ENCODE measurements at places on chromosomes 1 and 21. TPM values are rescaled to one million over a fixed set of nuclear protein-coding genes. Genes with fewer than 3 reads are reported as not detected.

Gene CITED4
- 3.1 TPM for total RNA-seq

Gene DNAJC6
- 2.5 TPM for total RNA-seq

Gene IVL
- total RNA-seq, result not detected

Gene PTCH2
- 1.4 TPM for total RNA-seq

Gene TDRD10
- not detected for total RNA-seq

Gene LCE2B
- total RNA-seq, result not detected

Gene HIVEP3
- 107 TPM for total RNA-seq

DNA sequence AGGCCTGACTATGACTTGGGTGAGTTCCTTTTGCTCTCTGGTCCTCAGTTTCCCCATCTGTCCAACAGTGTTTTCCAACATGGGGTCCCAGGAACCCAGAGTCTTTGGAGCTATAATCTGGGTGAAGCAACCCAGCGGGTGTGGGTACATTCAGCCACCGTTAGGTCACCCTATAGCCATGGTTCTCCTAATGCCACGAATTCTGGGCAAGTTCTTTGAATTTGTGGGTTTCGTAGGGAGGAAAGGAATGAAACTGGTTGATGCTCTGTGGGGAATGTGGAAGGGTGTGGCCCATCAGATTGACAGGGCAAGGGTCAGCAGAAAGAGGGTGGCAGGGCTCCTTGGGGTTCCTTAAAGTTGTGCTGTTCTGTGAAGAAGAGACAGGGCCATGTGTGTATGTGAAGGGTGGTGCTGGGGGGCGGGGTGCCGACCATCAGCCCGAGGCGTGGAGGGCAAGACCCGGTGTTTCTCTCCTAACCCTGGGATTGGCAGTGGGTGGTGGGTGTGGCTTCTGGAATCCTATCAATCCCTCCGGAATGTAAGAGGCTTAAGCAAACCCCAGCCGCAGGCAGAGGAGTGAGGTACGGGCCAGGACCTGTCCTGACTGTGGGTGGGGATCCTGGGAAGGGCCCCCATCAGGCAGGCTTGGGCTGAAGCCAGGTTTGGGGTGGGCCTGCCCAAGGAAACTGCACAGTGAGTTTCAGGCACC lies 35.5 kb upstream of the ZNF362 start:
- no peak for DNase-seq

DNA sequence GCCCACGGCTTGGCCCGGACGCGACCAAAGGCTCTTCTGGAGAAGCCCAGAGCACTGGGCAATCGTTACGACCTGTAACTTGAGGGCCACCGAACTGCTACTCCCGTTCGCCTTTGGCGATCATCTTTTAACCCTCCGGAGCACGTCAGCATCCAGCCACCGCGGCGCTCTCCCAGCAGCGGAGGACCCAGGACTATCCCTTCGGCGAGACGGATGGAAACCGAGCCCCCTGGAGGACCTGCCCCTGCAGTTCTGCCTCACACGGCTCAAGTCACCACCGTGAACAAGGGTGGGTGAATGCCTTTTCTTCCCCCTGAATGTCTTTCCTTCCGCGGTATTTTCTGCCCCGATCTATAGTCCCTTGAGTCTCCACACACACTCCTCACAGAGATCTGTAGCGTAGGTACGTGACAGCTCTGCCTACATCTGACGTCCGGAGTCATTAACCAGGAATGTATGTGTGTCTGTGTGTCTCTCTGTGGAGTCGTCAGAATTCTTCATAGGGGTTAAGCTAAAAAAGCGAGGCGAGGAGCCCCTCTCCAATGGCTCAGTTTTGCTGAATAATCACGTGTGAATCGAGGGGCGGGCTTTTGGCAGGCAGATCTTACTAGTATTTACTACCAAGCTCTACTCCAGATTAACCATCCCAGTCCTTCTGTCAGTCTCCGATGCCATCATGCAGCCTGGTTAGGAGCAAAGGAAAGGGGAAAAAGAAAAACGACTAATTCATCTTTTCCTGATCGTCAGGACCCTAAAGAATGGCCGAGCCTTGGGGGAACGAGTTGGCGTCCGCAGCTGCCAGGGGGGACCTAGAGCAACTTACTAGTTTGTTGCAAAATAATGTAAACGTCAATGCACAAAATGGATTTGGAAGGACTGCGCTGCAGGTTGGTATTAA lies at the start of gene CDKN2C:
CDKN2C (plus strand) TSS at position 635 of the 898 bp plus-strand sequence; CDS start at position 759, 124 bp downstream.
- peak; percentile 26 for DNase-seq

GRCh38 chr21:37342046-37342632 lies 24.4 kb upstream of the DYRK1A start:
- DNase-seq, result no peak

- no peak for DNase-seq
Observed at GRCh38 chr1:101452825-101453224, 216.0 kb downstream of the S1PR1 start.

- DNase-seq, result no peak
Observed at GRCh38 chr1:57101209-57101608, 135.4 kb upstream of the C8B start.

DNA sequence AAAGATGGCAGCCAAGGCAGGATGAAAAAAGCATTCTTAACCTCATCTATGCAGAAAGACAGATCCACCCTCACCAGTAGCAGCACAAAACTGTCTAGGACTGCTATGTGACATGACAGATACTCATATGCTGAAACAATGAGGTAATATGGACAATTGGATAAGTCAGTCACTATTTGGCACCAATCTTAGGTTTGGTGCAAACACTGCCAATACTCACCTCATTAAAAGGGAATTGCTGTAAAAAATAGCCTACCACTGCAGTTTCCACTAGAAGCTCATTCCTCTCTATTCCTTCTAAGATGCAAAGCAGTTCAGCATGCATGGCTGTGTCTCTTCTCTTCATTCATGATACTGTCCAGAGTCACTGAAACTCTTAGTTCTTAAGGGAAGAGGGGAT lies 91.7 kb downstream of the TBX15 start:
- DNase-seq, result no peak

DNA sequence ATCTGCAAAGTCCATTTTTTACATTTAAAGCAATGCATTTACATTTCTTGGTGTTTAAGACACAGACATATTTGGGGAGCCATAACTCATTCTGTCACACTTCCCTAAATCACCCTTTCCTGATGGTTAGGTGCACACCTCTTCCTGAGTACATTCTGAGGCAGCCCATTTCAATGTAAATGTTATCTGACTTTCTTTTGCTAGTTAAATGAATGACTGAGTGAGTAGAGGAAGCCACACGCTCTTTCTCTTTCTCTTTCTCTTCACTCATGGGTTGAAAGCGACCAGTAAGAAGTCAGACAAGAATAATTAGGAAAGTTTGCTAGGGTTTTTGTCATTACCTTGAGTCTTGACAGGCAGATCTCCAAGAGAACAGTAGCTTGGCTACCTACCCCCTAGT lies 143.1 kb downstream of the S1PR1 start:
- no peak for DNase-seq

DNA sequence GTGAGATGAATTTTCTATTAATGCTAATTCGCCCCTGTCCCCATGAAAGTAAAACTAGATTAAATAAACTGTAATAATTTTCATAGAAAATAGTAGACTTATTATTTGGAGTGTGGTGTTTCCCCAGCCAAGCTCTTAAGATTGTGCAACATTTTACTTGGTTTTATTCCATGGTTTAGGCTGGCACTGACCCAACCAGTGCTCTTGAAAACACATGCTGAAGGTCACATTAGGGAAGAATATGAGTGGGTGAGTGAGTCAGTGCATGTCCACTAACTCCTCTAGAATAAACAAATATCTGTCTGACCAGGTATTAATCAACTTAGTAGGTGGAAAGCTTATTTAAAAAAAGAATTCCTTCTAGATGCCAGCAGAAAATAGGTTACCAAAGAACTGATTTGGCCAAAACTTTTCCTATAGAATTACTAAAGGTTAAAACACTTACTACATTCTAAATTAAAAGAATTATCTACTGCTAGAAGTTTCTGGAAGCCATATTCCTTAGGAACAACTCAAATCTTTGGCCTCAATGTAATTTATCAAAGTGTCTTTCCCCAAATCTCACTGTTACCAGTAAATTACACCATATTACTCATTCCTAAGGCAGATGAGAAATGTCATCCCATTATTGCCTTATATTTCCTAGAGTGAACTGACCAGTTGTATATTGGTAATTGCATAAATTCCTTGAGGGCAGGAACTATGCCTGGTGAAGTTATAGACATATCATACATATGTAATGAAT lies 89.7 kb upstream of the RGS1 start:
- no peak for DNase-seq

DNA sequence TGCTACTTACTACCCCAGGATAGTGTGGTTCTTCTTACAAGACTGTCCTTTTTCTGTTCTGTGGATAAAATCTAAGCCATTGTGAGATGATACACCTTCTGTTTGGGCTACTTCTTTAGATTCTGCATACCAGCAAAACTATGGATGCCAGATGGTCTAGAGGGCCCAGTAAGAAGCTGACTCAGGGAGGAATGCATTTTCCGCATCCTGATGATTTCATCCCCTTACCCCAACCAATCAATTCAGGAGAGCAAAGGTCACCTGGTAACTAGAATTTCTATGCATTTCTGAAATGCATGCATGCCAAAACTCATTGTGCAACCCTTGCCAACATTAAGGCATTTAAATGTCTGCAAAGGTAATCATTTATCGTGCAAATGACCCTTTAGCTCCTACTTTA lies 285.7 kb upstream of the ZP4 start:
- no peak for DNase-seq

GRCh38 chr1:224872832-224873433 lies 56.5 kb upstream of the DNAH14 start:
- DNase-seq, result no peak

DNA sequence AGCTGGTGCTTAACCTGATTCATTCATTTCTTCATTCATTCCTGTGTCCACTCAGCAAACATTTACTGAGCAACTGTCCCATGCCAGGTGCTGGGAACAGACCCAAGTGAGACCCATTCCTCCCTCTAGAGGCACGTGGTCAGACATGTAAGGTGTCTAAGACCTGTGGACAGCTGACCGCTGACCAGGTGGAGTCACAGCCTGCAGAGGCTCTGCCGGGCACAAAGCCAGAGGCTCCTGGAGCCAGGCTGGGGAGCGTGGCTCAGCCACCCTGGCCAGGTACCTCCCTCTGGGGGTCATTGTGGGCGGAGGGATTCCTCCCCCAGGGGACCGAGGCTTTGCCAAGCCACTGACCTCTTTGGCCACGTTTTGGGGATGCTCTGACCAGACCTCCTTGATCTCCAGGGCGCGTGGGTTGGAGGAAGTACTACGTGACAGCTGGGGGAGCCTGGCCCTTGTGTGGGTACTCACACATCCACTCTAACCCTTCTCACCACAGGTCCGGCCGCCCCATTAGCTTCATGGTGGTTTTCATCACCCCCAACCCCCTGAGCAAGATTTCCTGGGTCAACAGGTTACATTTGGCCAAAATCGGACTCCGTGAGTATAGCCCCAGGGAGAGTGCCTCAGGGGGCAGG lies 100.3 kb downstream of the ARHGEF10L start:
- DNase-seq, result no peak

DNA sequence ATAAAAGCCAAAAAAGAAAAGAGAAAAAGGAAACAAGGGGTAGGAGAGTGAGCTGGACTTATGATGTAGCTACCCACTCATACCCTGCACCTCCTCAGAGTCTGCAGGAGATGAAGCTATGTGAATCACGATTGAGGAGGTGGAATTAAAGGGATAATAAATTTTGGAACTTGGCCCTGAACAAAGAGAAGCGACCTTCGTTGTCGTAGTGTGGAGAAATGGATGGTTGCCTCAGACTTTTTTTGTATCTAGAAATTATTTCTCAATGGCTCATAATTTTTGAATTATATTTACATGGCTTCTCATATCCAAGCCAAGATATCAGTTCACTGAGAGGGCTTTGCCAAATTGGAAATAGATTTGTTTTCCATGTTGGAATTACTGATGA lies 37.8 kb upstream of the SIPA1L2 start:
- no peak for DNase-seq

- no peak for DNase-seq
Observed at GRCh38 chr1:215637041-215637573, 70.0 kb downstream of the KCTD3 start.

GRCh38 chr1:85544689-85545215 lies 35.8 kb upstream of the CCN1 start:
- no peak for DNase-seq

DNA sequence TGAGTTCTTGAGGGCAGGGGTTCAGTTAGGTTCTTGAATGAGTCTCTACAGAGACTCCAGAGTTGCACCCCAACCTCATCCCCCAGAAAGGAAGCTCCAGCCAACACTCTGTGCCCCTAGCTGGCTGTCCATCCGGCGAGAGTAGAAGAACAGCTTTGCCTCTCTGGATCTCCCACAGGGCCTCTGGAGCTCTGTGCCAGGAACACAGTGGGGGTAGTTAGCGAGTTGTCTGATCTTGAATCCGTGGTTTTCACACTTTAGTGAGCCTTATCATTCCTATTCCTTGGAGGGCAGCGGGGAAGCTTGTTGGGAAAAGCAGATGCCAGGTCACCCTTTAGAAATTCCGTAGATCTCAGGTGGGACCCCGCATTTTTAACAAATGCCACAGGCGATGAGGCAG lies 45.0 kb downstream of the STUM start:
- DNase-seq, result no peak

DNA sequence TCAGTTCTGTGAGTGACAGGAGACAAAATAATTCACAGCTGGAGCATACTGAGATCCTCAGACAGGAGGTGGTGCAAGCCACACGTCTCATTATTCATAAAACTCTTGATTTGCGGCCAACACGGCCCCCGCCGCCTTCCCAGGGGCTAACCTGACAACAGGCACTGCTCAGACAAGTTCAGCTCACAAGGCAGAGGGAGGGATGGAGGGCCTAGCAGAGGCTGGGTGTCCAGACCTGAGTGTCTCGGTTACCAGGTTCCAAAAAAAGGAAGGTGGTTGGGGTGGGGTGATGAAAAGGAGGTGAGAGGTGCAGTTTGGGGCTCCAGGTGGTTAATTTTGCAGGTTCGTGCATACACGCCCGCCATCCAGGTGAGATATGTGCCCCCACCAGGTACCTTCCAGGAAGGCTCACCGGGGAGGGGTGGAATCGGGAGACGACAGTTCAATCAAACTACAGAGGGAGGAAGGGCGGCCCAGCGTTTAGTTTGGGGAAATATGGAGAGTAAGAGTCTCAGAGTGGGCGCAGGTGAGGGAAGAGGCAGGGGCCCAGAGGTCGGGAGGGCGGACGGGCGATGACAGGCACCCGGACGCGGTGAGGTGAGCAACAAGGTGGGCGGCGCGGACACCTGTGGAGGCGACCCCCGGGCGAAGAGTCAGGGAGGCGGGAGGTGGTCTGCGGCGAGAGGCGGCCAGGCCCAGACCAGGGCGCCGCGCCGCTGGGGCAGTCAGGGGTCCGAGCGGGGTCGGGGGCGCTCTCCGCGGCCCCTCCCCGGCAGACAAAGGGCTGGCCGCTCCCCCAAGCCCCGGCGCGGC lies 629 bp downstream of the CTNNBIP1 start:
- peak; percentile 13 for DNase-seq

DNA sequence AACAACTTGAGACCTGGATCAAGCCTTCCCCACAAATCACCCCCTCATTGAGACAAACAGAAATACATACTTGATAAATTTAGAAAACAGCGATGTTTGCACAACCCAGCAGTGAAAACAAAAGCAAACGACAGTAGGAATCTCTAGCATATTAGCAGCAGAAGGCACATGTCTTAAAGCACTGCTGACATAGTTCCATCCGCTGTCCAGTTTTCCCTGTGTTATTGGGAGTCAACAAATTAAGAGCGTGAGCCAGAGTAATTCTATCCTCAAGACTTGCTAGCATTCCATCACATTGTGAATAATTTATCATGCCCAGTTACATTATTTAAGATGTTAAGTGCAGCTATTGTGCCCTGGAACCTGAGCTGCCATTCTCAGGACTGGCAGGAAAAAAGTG lies 55.3 kb downstream of the IGSF5 start:
- no peak for DNase-seq

GRCh38 chr1:246417813-246418564 lies 89.1 kb downstream of the SMYD3 start:
- no peak for DNase-seq
